ENCODE measurements at places on chromosomes 6 and 20. TPM values are rescaled to one million over a fixed set of nuclear protein-coding genes. Genes with fewer than 3 reads are reported as not detected.

BCL2L1 gene
- 85.0 TPM for total RNA-seq

PNPLA1 gene
- total RNA-seq, result 4.0 TPM

RIPPLY2 gene
- total RNA-seq, result not detected

OXT gene
- total RNA-seq, result not detected

DACT2 gene
- 0.35 TPM for total RNA-seq

BPIFB2 gene
- total RNA-seq, result not detected

FAM184A gene
- total RNA-seq, result 11.9 TPM

PLCB1 gene
- 28.1 TPM for total RNA-seq

DYNLT2 gene
- 3.9 TPM for total RNA-seq

PAK5 gene
- total RNA-seq, result not detected

IRAK1BP1 gene
- 3.6 TPM for total RNA-seq

GSTA3 gene
- total RNA-seq, result not detected

GRCh38 chr6:19836799-19837510 is at the start of gene ID4:
Gene ID4 (plus strand): TSS chr6:19837370. CDS start chr6:19837755, 385 bp downstream.
- DNase-seq, result peak; percentile 28

DNA sequence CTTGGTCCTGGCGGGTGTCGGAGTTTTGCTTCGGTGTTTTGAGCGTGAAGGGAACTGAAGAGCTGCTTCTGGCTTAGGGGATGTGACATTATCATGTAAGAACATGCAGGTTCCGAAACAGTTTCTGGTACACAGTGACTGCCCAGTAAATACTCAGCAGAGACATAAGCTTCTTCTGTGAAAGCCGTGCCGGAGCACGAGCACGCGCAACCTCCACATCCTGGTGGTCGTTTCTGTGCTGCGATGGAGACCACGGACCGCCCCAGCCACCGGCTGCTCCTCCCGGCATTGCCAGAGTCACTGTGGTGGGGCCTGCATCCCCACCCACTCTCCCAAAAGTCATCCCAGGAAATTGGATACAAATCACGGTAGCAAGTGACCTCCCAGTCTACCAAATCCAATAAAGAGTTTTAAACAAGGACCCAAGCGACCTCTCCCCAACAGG is 18.7 kb downstream of the KIF25 start:
- DNase-seq, result no peak

DNA sequence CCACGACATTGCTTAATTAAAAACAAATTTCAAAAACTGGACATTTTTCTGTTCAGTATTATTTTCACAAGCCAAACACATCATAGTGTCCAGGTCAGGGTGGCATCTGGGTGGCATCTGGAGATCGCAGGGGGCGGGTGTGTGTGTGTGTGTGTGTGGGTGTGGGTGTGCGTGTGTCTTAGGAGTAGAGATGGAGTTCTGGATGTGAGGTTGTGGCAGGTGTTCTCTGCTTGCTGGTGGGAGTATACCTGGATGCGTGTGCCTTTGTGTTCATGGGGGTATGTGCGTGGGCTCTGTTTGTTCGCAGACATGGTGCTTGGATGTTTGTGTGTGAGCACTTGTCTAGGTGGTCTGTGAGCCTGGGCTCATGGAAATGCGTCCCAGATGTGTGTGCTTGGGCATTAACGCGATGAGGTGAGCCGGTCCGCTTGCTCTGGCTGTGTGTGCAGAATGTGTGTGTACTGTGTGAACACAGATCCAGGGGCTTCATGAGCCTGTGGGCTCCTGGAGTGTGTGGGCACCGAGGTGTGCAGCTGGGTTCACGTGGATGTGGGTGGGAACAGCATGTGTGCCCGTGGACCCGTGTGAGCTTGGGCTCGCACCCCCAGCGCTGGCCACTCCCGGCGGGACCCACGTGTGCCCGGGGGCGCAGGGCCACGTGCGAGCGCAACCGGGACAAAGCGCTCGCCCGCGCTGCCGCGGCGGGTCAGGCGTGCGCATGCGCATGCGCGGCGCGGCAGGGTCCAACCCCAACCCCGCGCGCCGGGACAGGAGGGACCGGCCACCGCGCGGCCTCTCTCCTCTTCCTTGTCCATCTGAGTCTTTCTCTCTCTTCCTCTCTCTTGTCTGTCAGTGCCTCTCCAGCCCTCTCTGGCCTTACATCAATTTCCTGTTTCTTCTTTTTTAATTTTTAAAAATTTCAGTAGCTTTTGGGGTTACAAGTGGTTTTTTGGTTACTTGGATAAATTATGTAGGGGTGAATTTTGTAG is 60.4 kb downstream of the SRC start:
- DNase-seq, result peak; percentile 61

- DNase-seq, result no peak
Measured at GRCh38 chr6:65701325-65701724, 5.7 kb downstream of the EYS start.

DNA sequence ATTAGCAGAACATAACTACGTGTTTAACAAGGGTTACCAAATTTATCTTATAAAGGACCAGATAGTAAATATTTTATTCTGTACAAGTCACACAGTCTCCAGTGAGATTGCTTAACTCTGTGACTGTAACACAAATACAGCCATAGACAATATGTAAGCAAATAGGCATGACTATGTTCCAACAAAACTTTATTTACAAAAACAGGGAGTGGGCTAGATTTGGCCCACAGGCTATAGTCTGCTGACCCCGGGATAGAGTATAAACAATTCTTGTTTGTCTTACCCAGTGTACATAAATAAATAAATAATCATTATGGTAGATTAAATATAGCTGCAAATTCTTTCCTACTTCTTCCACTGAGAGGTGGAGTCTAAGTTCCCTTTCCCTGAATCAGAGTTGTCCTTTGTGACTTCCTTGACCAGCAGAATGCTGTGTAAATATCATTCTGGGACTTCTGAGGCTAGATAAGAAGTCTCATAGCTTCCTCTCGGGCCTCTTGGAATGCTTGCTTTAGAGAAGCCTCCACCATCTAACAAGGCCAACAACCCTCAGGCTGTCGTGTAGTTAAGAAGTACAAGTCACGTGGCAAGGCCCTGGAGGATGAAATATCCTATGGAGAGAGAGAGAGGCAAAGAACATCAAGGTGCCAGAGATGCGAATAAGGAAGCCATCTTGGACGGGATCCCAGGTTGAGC is 59.1 kb upstream of the TMEM244 start:
- DNase-seq, result no peak

DNA sequence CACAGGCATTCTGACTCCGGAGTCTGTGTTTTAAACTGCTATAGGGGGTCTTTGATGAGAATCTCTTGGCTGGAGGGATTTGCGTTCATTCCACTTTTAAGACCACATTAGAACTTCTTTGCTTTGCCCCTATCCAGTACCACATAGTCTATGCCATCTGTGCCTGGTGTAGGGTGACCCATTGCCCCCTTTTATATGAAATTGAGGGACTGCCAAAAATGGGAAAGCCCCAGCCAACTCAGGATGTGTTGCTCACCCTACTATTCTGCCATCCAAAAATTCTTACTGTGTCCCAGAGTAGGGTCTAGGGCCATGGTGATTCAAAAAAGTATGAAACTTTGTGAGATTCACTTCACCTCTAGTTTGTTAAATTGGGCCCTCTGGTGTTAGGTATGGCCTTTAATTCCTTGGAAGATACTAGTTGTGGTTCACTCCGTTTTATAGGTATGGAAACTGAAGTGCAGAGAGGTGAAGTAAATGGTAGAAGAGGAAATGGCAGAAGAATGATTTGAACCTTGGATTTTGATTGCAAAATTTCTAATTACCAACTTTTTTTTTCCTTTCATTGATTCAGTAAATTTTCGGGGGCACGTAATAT is 1.4 kb downstream of the PFDN4 start:
- DNase-seq, result no peak

GRCh38 chr6:1363729-1364572 is 25.4 kb upstream of the FOXF2 start:
- DNase-seq, result no peak

GRCh38 chr6:36825994-36826393 is 13.2 kb downstream of the CPNE5 start:
- no peak for DNase-seq

DNA sequence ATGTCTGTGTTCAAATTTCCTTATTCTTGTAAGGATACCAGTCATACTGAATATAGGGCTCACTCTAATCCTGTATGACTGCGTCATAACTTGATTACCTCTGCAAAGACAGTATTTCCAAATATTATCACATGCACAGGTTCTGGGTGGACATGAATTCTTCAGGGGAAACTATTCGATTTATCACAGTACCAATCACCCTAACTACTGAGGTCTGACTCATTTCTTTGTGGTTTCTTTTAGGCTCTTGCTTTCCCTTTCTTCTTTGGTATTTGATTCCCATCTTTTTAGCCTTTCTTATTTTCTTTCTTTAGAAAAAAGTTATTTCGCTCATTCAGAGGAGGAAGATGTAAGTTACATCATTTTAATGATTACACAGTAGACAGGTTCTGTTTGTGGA is 40.3 kb upstream of the TBX18 start:
- DNase-seq, result no peak

DNA sequence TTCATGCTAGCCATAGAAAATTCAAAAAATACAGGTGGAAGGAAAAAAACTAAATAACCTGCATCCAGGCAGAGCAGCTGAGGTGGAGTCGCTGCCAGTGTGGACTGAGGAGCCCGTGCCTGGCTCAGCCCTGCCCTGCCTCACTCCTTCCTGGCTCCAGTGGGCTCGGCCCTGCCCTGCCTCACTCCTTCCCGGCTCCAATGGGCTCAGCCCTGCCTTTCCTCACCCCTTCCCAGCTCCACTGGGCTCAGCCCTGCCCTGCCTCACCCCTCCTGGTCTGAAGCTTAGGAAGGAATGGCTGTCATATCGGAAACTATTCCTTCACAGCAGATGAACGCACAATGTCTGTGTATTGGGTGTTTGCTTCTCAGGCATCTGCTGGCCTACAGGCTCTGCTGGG is 142.1 kb downstream of the SMOC2 start:
- DNase-seq, result no peak

DNA sequence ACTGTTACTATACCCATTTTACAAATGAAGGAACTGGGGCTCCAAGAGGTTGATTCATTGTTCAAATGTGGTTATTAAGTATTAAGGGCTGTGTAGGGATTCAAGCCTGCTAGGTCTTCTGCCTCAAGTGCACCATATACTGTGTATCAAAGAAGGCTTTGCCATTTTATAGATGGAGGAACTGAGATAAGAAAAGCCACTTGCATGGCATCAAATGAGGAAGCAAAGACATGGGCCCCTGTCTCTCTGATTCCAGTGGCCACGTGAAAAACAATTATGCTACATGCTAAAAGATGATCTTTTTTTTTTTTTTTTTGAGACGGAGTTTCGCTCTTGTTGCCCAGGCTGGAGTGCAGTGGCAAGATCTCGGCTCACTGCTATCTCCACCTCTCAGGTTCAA is 67.0 kb downstream of the TMEM200A start:
- no peak for DNase-seq

DNA sequence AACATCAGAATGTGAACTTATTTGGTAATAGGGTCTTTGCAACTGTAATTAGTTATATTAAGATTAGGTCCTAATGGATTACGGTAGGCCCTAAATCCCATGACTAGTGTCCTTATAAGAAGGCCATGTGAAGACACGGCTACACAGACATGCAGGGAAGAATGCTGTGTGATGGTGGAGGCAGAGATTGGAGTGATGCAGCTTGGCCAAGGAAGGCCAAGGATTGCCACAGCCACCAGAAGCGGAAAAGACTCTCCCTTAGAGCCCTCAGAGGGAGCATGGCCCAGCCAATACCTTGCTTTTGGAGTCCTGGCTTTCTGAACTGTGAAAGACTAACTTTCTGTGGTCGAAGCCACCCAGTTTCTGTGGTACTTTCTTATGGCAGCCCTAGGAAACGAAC is 9.7 kb upstream of the SMIM13 start:
- no peak for DNase-seq

GRCh38 chr6:38783443-38784228 is 68.5 kb downstream of the DNAH8 start:
- DNase-seq, result no peak

- DNase-seq, result no peak
Measured at GRCh38 chr6:108476847-108477430, 83.8 kb upstream of the FOXO3 start.

GRCh38 chr20:35600993-35601973 is 14.3 kb upstream of the SPAG4 start:
- peak; percentile 82 for DNase-seq

DNA sequence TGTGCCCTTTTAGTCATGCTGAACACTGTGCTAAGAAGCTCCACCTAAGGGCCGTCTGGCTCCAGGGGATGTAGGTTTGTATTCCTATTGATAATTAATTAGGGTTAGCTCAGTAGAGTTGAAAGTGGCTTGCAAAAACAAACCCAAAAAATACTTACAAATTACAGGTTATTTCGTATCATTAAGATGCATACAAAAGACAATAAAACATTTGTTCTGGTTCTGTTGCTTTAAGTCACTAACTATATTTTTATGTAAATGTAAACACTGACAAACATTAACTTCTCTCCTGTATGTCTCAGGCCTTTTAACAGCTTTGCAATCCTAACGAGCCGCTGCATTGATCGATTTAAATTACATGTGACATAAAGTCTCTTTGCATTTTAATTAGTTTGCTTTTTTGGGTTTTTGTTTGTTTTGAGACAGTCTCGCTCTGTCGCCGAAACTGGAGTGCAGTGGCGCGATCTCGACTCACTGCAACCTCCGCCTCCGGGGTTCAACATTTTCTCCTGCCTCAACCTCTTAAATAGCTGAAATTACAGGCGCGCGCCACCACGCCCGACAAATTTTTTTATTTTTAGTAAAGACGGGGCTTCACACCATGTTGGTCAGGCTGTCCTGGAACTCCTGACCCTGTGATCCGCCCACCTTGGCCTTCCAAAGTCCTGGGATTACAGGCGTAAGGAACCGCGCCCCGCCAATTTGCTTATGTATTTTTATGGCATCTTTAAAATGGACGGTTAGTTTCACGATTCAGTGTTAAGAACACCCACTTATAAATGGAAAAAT is 110.9 kb downstream of the HFE start:
- peak; percentile 85 for DNase-seq

GRCh38 chr6:30625511-30625910 is 1.2 kb upstream of the ATAT1 start:
- no peak for DNase-seq

GRCh38 chr6:53792016-53792415 is 2.8 kb upstream of the LRRC1 start:
- DNase-seq, result no peak

GRCh38 chr6:167750956-167751358 is 75.8 kb upstream of the AFDN start:
- DNase-seq, result peak; percentile 69

DNA sequence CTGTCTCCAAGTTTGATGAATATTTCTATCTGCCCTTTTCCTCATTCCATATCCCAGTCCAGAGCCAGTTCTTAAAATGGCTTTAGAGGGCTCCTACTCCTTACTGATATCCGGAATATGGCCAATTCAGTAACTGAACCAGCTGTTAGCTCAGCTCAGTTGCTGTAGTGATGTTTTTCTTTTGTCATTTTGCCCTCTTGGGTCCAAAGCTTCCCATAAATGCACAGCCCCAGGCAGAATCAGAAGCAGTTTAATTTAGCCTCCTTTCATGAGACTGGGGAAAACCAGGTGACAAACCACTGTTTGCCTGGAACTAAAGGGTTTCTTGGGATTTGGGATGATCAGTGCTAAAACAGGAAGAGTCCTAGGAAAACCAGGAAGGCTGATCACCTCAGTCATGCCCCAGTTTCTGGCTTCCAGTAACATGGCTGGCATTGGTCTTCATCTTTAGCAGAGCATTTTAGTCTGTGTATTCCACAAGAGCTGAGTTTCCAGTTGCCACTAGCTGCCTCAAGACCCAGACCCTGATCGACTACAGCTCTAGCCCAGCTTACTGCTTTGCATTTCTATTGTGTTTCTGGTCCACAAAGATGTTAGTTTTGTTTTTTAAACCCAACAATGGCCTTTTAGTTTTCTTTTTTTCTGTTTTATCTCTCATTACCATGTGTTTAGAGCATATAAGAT is 40.6 kb upstream of the REV3L start:
- DNase-seq, result no peak

Measured in Peyer's patch (tissue), 4 donors.